ENCODE measurements at places on chromosomes 13 and 19.

- DNase-seq, result no peak
Measured at GRCh38 chr13:87093399-87093798, 577.8 kb upstream of the SLITRK5 start.

DNA sequence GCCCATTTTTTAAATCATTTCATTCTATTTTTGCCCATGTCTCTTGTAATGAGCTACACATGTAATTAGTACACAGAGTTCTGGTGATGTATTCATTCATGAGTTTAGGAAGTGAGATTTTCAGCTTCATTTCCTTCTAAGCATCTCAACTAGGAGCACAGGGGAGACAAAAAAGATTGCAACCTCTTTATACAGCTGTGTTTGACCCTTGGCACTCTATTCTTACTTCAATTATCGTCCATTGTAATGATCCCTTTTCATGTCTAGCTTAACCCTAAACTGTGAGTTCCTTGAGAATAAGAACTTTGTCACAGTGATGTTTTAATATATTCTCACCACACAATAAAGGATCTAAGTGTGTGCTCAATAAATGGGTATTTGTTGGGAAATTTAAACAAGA, 67.1 kb downstream of the GPC6 start:
- DNase-seq, result no peak

DNA sequence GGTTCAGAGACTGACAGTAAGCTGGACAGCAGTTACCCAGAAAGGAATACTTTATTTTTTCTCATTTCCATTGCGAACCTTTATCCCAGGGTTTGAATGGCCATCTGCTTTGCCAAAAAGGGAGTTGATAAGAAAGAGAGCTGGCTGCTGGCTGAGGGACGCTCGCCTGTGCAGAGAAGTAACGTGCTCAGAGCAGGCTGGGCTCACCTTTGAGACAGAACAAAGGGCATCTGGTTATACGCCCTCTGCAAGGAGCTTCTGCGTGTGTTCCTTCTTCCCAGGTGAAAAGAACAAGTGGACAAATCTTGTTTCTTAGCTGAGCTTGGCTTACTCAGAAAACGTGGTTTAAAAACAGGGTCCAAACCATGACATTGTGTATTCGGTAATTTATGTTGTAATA, 47.4 kb downstream of the EFNB2 start:
- DNase-seq, result no peak

- DNase-seq, result no peak
Measured at GRCh38 chr13:24858953-24859352, 95.0 kb downstream of the RNF17 start.

DNA sequence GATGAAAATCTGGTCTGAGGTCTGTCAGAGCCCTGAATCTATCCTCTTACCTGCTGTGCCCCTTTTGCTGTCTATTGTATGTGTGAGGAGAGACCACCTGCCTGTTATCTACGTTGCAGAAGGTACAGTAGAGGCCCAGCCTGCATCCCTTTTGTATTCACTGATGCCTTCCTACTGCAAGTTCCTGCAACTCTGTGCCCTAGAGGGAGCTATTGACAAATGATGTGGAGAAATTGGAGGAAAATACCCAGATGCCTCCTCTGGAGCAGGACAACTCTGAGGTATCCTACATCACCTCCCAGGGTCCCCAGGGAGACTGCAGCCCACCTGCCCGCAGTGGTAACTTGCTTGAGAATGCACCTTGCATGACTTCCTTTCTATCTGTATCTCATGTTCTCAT, 33.7 kb downstream of the SIAH3 start:
- no peak for DNase-seq

GRCh38 chr19:13872695-13873389, 4.1 kb upstream of the NANOS3 start:
- no peak for DNase-seq

DNA sequence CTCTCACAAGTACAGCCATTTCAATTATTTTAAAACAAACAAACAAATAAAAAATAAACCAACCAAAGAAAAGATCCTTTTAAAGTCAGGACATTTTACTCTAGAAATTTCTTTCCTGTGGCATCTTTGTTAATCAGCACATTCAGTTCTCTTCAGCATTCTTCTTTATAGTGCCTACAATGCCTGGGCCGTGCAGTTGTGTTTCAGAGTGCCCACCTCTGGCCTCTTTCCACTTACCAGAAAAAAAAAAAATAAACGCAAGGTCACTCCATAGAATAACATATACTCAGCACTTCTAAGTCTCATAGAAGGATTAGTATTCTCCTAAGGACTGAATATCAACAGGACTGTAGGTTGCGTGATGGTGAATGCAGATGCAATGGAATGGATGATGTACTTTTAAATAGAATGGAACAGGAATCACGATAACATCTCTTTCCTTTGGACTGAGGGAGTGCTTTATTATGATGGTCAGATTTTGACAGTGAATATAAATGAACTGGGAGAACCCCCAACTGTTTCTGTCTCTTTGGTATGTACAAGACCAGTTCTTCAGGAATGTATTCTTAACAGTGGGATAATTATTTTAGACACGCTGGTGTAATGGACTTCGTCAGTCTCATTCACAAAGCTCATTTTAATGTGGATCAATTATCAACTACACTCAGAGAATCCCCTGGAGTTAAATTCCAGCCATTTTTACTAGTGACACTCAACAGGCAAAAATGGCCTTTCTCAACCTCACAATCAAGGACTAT, 125.0 kb upstream of the NBEA start:
- DNase-seq, result no peak

DNA sequence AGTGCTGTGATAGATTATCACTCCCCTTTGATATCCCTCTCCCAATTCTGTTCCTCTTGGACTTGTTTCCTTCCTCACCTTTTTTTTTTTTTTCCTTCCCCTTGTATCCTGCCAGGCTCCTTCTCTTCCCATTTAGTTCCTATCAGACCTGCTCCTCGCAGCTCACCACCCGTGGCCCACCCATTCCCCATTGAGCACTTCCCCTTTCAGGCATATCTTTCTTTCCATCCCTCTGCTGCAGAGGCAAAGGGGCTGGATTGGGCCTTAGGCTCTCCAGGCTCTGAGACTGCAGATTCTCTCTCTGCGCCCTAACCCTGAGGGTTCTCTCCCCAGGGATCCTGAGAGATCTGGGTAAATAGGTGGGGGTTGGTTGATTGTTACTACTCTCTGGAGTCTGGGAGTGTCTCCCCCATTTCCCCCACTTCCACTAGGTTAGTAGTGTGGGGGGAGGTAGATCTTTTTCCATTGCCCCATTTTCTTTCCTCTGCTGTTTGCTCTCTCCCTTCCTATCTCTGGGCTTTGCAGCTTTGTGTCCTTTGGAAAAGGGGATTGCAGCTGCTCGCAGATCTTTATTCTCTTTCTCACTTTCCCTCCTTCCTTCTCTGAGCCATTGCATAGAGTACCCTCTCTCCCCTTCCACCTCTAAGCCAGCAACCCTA, 2.3 kb downstream of the ARHGAP35 start:
- DNase-seq, result no peak

GRCh38 chr19:15428956-15429824, 10.4 kb upstream of the AKAP8L start:
- no peak for DNase-seq

DNA sequence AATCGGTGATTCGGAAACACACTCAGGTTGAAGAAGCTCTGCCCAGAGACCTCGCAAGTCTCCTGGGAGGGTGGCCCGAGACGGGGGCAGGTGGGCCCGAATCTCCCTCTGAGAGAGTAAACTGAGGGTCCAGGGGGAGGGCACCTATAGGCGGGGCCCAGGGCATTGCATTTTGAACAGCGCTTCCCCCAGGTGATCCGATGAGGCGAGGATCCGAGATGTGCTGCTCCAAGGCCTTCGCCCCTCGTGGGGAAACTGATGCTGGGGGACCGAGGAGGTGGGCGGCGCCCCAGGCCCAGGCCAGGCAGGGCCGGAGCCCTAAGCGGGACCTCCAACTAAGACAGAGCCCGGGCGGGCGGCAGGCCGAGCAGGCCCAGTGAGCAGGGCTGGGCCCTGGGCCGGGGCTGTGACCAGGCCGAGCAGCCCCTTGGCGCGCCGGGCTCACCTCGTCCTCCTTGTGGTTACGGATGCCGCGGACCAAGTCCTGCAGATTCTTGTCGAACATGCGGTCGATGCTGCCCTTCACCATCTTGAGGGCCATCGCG, 500 bp downstream of the AP3D1 start:
- no peak for DNase-seq

GRCh38 chr13:34139660-34140227, 321.8 kb downstream of the RFC3 start:
- DNase-seq, result no peak

DNA sequence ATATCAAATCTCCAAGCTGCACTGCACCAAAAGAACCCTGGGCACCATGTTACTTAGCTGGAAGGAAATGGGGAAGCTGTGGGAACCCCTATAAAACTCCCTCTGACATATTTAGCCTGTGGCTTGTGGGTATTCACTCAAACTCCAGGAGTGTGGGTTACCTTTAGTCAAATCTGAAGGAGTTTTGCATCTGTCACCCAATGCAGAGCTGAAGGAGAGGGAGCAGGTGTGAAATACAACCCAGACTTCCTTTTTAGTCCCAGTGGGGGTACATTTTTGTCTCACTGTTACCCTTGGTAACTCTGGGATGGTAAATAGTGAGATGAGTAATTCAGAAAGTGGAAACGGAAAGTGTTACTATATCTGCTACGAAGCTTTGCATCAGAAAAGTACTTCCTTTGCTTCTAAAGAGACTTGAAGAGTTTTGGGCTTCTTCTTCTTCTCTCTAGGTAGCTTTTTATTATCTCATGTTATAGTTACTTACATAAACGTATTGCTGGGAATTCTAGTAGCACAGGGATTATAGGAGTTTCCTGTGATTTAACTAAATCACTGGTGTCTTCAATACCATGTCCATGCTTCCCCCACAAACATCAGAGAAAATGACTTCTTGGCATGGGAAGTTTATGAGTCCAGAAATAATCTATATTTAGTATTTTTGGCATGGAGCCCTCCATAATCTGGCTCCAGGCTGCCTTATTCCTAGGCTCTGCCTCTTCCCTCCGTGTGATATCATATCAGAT, 105.9 kb downstream of the AKAP11 start:
- DNase-seq, result peak; percentile 28

- DNase-seq, result no peak
Measured at GRCh38 chr13:98141509-98142379, 1.1 kb upstream of the FARP1 start.

DNA sequence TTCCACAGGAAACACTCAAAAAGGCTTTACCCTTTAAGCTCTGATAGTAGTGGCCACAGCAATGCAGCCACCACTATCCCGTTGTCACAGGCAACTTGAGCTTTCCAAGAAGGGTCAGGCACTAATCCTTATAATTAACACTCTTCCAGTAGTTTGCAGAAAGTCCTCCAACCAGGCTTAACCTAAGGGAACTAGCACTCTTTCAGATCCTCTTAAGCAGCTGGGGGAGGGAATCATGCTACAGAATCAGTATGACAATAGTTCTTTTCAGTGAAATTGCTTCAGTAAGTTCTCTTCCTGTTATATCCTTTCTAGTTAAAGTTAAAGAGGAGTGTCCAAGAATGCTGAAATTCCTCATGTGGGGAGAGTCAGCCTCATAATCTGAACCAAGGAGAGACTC, 82.2 kb downstream of the TNFSF11 start:
- no peak for DNase-seq

DNA sequence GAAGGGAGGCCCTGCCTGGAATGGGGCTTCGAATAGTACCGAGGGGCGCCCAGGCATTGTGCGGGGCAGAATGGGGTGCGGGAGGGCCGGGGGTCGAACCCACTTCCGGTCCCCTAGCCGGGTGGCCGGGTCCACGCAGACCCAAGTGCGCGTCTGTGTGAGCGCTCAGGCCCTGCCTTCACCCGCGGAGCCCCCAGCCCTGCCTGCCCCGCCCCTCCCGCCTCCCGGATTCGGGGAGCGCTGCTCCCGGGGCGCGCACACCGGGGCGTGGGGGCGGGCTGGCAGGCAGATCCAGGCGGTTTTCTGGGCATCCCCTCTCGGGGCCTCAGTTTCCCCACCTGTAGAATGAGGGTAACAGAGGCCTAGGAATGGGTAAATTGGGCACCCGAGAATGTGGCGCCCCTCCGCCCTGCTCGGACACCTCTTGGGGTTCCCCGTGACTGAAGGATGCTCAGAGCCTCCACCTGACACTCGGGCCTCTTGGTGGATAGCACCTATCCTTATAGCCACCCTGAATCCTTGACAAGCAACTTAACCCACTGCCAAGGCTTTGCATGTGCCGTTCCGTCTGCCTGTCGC, 682 bp downstream of the PIK3R2 start:
- peak; percentile 40 for DNase-seq

Data from activated CD4-positive, alpha-beta T cell treated with anti-CD3 and anti-CD28 coated beads for 4 hours (primary cell).